NCI-H1417 treated with DMSO at 0.1 percent for 48 hours (cell line): ENCODE measurements at places on chromosomes 7 and 10.

DNA sequence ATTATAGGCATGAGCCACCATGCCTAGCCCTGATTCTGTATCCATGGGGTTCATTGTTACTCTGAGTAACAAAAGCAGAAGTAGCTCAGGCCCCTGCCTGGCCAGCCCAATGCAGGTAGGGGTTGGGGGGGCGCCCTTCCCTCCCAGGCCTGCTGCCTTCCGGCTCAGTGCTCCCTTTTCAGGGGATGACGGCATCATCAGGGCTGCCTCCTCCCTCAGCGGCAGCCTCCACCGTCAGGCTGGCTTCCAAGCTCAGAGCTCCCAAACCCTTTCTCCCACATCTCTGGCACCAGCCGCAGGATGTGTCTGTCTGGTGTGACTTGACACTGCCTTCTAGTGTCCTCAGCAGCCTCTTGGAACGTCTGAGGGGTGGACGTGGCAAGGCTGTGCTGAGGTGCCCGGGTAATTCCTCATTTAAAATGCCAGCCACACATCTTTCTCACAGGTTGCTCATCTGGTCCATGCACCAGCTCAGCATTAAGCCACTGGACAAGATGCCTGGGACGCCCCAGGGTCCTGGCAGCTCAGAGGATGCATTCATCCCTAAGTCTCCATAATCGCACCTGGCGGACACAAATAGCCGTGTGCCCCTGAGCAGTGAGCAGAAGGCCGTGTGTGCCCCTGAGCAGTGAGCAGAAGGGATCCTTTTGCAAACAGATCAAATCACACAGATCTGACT is 38.2 kb downstream of the PAPOLB start:
- DNase-seq = no peak

GRCh38 chr7:148575640-148576411 is 14.7 kb upstream of the C7orf33 start:
- peak; percentile 35 for DNase-seq

GRCh38 chr10:96960872-96961271 is 128.8 kb downstream of the LCOR start:
- no peak for DNase-seq

- DNase-seq = no peak
Measured at GRCh38 chr7:3285652-3286051, 15.4 kb upstream of the SDK1 start.

DNA sequence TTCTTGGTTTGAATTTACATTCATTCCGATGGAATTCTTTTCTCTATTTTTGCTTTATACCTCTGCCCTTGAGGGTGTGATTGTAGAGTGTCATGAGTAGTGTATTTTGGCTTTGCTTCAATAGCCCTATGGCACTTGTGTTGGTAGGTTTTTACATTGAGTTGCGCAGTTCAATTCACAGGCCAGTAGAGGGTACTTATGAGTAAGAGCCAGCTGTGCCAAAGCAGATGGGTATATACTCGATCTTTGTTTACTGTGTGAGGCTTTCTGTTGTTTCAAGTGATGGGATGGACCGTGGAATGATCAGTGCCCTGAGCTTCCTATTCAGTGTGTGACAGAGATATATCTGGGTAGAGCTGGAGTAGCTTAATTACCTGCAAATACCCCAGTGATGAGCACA is 4.3 kb upstream of the AKR1C3 start:
- no peak for DNase-seq

DNA sequence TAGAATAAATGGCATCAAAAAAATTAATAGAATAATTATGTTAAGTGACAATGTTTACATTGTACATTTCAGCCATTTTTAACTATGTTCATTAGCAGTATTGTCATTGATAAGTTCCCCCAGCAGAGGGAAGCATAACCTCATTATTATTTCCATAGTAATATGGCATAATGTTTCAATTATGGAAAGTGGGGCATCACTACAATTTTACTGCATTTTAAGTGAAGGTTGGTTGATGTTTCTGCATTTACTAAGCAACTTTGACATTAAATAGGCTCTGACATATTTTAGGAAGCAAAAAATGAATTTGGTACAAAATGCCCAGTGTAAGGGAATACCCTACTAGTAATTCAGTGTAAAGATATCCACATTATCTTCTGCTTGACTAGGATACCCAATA is 218.3 kb downstream of the SEMA3A start:
- peak; percentile 26 for DNase-seq

DNA sequence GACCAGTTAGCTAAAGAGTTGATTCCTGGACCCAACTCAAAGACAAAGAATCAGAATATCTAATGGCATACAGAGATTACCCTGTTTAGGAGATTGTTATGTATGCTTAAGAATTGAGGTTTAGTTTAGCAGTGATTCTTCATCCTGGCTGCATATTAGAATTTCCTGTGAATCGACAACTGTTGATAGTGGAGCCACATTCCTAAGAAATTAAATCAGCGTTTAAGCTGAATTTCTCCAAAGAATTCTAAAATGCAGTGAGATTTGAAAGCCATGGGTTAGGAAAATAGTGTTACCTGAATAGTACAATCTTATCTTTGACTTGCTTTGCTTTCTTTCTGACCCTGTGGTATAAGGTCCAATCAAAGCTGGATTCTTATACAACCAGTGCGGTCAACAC is 16.4 kb upstream of the FERD3L start:
- DNase-seq = no peak

DNA sequence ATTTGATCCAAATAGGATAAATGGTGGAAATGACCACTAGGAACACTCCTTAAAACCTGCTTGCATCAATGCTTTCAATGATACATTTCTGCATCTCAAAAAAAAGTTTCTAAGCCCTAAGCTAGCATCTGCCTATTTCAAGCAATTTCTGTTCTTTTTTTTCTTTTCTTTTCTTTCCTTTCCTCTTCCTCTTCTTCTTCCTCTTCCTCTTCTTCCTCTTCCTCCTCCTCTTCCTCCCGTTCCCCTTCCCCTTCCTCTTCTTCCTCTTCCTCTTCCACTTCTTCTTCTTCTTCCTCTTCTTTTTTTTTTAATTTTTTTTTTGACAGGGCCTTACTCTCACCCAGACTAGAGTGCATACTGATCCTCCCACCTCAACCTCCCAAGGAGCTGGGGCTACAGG is 15.4 kb downstream of the RBM20 start:
- DNase-seq = no peak

DNA sequence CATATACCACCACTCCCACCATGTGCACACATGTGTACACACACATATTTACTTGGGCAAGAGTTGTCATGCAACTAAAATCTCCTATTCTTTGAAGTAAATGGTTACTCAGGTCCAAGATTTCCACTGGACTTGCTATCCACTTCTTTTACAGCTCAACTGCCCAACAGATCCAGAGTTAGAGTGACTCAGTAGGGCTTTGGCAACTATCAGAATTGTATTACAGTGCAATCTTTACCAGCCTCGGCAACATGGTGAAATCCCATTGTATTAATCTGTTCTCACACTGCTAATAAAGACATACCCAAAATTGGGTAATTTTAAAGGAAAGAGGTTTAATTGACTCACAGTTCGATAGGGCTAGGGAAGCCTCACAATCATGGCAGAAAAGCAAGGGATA is 51.9 kb upstream of the ABLIM1 start:
- DNase-seq = no peak

- DNase-seq = no peak
Measured at GRCh38 chr7:155164316-155164715, 94.2 kb downstream of the HTR5A start.

- DNase-seq = no peak
Measured at GRCh38 chr10:129448539-129448938, 18.5 kb upstream of the MGMT start.

DNA sequence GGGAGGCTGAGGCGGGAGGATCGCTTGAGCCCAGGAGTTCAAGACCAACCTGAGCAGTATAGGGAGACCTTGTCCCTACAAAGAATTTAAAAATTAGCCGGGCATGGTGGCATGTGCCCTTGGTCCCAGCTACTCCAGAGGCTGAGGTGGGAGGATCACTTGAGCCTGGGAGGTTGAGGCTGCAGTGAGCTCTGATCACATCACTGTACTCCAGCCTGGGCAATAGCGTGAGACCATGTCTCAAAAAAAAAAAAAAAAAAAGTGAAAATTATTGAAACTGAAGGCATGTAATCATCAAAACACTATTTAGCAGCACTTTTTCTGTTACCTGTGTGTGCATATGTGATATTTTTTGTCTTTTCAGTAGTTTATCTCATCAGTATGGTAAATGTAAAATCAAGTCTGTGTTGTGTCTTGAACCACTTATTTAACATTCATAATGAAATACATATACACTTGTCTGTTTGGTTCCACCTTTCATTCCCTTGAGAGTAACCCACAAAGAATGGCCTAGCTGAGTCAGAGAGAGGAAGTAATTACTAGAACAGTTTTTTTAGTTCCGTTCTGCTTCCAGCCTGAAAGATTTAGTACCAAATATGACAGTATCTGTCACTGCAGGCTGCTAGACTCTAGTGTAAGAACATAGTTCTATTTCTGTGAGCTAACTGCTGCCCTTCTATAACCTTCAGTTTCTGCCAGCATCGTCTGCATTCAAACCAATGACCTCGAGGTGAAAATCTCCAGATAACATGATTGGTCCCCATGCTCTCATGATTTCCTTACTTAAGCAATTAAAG is 68.6 kb downstream of the MMRN2 start:
- DNase-seq = no peak

DNA sequence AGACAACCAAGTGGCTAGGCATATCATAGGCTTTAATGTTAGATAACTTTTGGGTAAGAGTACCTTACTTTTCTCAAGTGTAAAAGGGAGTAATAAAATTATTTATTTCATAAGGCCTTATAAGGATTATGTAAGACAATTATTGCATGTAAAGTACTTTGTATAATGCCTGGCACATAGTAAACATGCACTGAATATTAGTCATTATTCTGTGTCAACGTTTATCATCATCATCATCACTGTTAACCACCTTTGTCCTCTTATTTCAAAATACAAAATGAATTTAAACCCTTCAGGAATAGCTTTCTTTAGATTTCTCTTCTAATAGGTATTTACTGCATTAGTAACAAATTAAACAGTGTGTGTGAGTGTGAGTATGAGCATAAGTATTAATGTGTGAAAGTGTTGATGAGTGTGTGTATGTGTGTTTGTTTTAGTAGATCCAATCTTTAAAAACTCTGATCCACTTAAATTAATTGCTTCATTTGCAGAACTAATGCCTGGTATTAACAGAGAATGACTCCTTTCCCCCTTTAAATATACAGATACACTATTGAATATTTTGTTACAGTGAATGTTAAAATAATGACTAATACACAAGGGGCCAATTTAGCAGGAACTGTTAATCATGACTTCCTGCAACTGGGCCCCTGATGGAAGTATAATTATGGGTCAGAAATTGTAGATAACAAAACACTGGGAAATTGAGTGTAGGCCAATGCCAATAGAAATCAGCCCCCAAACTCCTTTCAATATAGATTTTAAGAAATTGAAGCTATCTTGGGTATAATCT is 213.3 kb upstream of the FZD8 start:
- no peak for DNase-seq

DNA sequence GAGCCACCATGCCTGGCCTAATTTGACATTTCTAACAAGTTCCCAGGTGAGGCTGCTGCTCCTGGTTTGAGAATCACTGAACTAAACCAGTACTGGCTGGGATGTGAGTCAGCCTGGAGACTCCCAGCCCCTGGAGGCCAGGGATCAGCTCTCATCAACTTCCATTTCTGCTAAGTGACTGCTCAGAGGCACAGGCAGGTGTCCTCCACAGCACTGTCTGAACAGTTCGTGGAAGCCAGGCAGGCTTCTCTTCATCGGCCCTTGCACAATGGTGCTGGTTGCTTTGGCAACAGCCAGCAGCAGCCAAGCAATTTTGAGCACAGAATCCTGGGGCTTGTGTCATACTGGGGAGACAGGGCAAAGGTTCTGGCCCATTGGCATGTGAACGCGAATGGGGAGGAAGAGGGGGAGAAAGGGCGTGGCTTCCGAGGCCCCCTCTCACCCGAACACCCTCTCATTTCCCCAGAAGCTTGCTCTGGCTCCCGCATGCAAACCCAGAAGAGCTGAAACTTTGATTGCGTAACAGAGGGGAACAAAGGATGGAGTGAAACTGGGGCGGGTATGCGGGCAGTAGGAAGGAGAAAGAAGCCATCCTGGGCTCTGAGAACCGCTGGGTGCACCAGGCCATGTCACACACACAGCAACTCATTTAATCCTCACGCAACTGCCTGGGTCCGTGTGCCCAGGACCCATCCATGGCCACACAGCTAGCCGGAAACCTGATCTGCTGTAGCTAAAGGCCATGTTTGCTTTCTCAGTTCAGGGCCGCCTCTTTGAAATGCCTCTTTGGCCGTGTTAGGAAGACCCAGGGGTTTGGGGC is 9.0 kb upstream of the POR start:
- no peak for DNase-seq
